ENCODE measurements at places on chromosomes 5 and 9.

- no peak for DNase-seq
These were observed 234.2 kb upstream of the CDH6 start for GRCh38 chr5:30959238-30959637.

- no peak for DNase-seq
These were observed 2.6 kb upstream of the GCNT1 start for GRCh38 chr9:76456202-76456926.

- peak; percentile 69 for DNase-seq
These were observed 7.7 kb upstream of the CFAP157 start for GRCh38 chr9:127698985-127699670.

GRCh38 chr5:59152701-59153245 is 569.9 kb downstream of the RAB3C start:
- no peak for DNase-seq

DNA sequence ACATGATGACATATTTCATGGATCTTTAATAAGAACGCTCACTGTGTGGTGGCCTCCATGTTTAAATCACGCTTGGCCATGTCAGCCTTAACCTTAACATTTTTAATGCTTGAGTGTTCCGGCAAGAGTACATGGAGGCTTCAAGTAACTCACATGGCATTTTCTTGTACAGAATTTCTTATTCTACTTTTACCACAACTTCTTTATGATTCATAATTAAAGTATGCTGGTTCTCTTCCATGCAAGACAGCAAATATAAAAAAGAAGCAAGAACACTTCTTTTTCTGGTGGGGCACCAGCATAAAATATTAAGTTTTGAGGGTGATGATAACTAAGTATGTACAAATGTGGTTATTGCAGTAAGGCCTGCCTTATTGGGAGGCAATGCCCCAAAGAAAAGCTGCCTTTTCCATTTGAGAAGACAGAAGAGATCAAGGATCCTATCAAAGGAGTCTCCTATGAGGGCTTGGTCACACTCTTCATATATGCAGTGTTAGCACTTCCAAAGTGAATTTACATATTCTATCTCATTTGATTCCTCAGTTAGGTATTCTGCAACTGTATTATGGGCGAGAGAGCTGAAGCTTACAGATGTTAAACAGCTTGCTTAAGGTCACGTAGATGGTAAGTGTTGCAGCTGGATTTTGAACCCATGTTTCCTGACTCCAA is 382.7 kb upstream of the MEF2C start:
- DNase-seq: no peak
